ENCODE measurements at places on chromosomes 2 and 18.

DNA sequence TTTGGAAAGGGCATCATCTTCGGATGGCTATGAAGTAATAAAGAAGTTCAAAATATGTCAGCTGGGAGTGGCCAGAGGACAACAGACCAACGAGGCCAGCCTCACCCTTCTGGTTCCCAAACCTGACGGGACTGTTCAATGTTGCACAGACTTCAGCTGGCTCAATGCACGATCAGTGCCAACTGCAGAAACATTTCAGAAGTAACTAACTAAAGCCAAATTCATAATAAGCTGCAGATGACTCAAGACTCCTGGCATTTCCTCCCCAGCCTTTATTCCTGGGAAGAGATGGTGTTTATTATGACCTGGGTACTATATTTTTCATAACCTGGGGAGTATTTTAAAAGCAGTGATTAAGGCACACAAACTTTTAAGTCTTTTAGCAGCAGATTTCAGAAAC, 3.8 kb upstream of the ATP6V1C2 start:
- DNase-seq: peak; percentile 74

DNA sequence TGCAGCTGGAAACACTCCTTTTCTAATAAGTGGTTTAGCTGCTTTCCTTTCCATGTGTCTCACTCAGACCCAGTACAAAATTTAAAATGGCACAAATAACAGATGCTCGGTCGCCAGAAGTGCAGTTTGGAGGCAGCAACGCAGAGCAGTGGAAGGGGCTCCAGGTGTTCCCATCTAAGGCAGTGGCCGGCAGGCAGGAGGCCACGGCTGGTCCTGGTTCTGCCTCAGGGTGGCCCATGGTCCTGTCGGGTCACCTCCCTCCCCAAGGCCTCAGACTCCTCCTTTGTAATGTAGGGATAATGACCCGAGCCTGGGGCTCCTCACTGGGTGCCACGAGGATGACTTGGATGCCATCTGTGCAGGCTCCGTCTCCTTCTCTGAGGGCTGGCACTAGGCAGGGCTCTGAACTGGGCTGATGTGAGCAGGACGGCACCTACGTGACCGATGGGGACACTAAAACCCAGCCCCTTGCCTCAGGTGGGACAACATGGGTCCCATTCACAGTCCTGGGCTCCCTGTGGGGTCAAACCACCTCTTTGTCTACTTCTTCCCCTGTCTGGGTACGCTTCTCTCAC, 80.9 kb upstream of the SLC66A3 start:
- no peak for DNase-seq

DNA sequence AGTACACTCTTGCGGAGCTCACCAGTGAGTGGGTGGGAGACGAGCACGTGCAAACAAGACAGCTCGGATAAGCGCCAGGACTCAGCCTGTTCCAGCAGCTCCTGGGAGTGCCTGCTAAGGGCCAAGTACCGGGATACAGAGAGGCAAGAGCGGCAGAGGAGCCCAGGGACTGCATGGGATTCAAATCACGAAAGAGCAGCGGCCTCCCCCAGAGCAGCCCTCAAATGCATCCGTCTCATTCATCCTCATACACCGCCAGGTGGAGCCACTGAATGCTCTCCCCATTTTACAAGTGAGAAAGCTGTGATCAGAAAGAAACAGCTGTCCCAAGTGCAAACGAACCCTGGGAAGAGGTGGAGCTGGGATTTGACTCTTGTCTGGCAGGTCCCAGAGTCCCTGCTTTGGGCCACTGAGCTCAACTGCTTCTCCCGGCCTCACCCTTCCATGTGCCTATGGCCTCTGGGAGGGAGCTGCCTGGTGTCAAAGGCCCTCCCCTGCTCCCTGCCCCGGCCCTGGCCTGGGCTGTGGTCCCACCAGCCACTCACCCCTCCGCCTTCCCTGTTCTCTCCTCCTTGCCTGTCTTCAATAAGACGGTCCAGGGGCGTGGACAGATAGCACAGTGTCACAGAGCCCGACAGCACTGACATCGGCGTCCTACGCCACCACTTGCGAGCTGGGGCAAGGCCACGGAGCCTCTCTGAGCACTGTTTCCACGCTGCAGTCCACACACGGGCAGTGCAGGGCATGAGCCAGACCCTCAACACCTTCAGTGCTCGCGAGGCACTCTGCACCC, 72.8 kb upstream of the TAF1B start:
- peak; percentile 80 for DNase-seq

GRCh38 chr2:227796045-227796711, 17.5 kb upstream of the CCL20 start:
- DNase-seq: no peak

- DNase-seq: peak; percentile 83
Observed at GRCh38 chr2:8544786-8545694, 136.8 kb upstream of the ID2 start.

DNA sequence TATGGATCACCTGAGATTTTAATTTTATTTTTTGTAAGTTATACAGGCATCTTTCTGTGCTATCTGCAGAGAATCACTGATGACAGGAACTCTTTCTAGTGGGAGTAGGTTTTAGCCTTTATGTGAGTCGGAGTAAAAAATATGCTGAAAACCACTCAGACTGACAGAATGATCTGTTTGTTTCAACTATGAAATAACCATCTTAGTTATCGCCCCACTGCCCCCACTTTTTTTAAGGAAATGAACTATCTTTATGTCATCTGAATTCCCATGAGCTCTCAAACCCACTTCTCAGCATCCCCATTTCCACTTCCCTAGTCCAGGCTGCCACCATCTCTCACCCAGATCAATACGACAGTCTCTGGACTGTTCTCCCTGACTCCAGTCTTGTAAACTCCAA, 38.9 kb downstream of the MRPL33 start:
- DNase-seq: no peak

GRCh38 chr2:37205689-37206341, 9.5 kb downstream of the CEBPZOS start:
- DNase-seq: no peak

GRCh38 chr2:234322766-234323465, 174.0 kb downstream of the ARL4C start:
- no peak for DNase-seq

DNA sequence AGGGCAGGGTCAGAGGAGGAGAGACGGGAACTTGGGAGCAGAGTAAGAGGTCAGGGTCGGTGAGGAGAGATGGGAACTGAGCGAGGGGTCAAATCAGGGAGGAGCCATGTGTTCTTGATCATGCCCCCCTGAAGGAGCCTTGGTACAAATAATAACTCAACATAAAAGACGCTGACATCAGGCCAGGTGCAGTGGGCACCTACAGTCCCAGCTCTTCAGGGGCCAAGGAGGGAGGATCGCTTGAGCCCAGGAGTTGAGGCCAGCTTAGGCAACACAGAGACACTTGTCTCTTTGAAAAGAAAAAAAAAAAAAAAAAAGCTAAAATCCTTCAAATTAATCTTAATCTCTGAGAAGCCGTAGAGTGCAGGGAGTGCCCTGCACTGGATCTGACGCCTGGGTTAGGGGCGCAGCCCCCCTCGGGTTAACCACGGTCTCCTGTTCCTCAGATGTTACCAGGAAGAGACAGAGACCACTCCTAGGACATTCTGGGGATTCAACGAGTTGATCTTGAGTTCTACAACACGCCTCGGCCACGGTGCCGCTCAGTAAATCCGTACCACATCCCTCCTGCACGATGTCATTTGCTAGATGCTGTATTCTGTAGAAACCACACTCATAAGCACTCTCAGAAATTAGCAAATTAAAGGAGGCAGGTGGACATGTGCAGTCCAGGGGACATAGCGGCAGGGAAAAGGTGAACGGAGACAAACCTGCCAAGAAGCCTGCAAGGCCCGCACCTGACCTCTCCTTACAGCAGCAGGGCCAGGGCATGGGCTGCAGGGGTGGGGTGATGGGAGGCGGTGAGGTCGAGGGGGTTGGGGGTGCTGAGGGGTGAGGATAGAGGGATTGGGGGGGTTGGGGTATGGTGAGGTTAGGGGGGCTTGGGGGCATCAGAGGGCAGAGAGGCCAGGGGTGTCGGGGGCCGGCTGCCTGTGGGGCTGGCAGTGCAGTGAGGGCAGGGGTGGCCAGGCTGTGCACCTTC, 29.2 kb downstream of the SLC66A2 start:
- DNase-seq: no peak

- no peak for DNase-seq
Observed at GRCh38 chr2:59232394-59233165, 991.5 kb upstream of the FANCL start.

DNA sequence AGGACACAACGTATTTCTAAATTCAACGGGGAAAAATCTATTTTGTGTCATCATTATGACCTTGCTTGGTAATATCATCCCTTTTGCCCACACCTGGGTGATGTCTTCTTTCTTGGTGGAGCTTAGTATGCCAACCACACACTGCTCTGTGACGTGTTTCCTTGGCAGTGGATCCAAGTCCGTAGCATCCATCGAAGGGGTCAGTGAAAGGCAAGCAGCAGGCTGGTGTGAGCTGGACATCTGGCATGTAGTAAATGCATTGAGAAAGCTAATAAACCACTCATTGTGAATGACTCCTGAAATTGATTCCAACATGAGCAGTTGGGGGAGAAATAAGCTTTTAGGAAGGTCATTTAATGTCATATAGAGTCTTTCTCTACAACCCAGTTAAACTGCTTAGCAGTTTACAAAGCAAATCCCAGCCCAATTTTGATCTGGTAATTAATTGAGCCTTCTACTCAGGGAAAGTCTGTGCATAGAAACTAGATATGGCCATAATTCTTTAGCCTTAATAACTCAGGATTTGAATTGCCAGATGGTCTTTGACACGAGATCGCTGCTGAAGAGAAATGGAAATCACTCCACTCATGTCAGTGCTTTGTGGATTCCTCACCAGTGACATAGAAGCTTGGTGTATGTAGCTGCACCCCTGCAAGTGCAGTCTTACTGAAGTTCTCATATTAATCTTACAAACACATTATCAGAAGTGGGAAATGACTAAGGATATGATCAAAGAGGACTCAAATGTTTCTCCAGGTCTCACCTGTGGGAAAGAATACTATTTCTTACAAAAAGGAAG, 494.8 kb downstream of the CMPK2 start:
- no peak for DNase-seq

DNA sequence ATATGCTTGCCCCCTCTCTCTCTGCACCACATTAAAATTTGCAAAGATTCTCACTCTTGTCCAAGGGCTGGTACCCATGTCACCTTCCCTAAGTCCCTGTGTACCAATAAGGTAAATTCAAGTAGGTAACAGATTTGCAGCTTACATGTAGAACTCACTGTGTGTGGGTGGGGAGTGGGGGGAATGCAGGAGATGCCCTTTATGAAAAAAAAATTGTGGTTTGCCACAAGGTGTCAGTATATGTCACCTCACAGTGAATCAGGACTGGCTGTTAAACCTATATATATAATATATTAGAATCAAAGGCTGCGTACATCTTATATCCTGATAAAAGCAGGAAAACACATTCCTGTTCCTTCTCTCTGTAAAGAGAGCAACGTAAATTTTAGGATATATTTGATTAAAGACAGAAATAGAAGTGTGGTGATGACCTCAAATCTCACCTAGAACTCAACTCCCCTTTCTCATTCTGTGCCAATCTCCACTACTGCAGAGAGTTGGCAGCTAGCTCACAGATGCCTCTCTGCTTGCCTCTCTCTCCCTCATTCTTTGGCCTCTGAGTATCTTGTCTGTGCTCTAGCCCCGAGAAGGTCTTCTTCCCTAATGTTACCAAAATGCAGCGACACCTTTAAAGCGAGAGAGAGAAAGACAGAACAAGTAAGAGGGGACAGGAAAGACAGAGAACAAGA, 536 bp downstream of the XDH start:
- no peak for DNase-seq

- DNase-seq: no peak
Observed at GRCh38 chr18:79558933-79559416, 120.6 kb upstream of the CTDP1 start.

DNA sequence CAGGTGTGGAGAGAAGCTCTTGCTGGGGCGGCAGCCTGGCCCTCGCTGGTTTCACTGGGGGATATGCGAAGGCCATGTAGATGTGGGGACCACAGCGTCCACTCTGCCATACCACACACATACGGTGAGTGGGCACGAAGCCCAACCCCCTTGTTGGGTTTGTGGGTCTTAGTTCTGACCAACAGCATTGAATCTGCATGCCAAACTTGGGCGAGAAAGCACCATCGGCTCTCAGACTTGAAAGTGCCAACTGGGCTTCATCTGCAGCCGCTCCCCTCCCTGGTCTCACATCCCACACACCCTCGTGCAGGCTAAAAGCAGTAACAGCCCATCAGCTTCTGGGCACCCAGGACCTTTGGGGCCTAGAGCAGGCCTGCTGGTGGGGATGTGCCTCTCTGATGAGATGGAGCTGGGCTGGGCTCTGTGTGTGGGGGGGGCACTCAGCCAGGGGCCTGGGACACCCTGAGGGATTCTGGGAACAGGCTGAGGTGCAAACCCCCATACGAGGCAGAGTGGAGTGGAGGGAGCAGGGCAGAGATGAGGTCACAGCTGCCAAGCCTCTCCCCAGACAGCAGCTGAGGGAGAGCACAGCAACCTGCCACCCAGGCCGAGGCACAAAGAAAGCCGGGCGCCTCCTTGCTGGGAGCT, 264.4 kb downstream of the TWIST2 start:
- no peak for DNase-seq

DNA sequence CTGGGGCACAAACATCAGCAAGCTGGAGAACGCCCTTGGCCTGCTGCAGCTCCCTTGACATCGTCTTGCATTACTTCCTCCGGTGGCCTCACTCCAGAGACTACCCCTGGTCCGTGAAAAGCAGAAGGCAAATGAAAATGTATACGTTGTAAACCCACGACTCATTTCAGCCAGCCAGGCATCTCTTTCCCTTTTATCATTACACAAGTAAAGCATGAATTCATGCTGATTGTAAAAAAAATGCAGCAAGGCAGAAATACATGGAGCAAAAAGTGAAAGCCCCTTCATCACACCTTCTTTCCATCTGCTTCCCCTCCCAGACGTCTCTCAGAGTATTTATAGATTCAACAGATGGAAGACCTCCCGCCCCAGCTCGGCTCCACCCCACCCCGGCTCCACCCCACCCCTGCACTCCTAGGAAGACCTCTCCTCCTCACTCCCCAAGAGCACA, 41.6 kb upstream of the RALBP1 start:
- no peak for DNase-seq

DNA sequence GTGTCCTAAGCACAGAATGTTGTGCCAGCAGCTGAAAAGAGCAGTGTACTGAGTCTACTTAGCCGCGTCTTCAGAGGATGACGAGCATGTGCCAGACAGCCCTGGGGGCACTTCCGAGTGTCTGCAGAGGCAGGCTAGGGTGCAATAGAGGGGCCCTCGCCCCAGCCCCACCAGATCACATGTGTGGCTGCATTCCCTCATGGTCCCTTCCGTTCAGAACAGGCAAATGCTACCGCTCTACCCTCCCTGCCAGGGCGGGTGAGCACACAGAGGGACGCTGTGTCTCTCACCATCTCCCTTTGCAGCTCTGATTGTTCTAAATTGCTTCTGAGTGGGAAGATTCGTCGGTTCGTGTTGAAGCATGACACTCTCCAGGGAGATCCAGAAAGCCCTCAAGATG, 212.2 kb upstream of the RAB12 start:
- no peak for DNase-seq

DNA sequence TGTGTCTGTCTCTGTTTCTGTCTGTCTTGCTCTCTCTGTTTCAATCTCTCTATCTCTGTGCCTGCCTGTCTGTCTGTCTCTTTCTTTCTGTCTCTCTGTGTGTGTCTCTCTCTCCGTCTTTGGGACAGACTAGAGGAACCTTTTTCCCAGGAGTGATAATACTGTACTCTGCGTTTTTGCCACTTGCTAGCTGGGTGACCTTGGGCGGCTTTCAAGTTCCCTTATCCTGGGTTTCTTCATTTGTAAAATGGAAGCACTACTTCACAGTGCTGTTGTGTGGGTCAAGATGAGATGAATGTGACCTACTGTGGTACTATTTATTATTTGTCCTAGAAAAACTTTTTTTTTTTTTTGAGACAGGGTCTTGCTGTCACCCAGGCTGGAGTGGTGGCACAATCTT, 42.4 kb downstream of the HPCAL1 start:
- DNase-seq: no peak

- DNase-seq: no peak
Observed at GRCh38 chr18:55452123-55452611, 135.8 kb downstream of the TCF4 start.
